ENCODE measurements at places on chromosomes 7 and 10. TPM values are rescaled to one million over a fixed set of nuclear protein-coding genes. Genes with fewer than 3 reads are reported as not detected.
A peak's percentile ranks its signal among the peaks of the same experiment; 100 is the strongest.

DNA sequence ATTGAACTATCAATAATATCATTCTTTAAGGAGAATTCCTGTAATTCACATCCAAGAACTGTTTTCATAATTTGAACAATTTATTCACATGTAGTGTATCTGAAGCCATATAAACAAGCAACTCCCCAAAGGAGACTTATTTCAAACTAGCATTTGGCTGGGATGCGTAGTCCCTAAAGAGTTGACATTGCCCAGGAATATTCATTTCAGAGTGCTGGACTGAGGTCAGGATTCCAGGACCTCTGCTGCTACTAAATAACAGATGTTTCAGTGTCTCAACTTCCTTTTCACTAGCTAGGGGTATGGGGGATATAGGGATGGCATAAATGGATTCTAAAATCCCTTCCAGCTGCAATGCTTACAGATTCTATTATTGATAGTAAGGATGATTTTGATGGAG lies 177.0 kb downstream of the TSPAN12 start:
- no peak for DNase-seq

DNA sequence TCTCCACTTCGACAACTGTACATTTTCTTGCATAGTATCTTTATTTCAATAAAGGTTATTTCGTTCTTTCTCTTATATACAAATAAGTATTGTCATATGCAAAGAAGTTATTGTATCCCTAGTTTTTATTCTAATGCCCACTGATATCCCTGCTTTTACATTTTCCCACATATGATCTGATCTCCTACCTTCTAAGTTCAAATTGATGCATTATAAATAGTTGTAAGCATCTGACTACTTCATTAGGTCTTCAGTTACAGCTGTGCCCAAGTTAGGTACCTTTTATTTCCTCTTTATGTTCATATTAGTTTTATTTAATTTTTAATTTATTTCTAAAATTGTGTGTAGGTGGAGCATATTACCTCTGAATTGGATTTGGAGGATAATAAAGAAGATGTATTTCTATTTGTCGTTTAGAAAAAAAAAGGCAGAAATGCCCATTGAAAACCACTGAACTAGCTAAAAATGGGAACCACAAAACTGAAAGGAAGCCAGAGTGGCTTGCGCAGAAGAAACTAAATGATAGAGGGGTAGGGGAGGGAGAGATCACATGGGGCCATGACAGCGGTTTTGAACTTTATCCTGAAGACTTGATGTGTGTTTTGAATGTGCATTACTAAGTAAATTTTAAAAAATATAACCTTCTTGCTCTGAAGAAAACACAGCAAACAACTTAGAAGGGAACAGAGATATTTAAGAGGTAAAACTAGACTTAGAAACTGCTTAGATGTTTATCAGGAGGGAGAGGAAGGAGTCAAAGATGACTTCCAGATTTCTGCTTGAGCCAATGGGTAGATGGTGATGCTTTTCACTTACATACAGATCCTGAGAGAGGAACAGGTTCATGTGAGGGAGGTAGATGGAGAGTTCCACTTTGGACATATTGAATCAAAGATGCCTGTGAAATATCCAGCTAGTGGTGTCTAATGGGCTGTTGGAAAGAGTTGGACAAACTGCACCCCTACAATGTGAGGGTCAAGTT lies 9.3 kb upstream of the ZC3HAV1L start:
- no peak for DNase-seq

Gene KCNH2
- polyA plus RNA-seq: 8.1 TPM

- DNase-seq: no peak
Observed at GRCh38 chr7:46170792-46171191, 249.7 kb upstream of the IGFBP3 start.

DNA sequence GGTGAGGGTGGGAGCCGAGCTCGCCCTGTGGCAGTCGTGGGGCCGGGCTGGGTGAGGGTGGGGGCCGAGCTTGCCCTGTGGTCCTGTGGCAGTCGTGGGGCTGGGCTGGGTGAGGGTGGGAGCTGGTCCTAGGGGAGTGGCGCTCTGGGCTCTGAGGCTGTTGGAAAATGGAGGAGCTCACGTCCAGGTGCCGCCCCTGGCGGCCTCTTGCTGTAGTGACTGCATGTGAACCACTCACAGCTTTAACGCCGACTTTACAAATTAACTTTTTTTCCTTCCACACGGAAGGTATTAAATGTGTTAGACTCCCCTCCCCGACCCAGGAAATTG lies 312.6 kb downstream of the WDR37 start:
- DNase-seq: peak; percentile 46

DNA sequence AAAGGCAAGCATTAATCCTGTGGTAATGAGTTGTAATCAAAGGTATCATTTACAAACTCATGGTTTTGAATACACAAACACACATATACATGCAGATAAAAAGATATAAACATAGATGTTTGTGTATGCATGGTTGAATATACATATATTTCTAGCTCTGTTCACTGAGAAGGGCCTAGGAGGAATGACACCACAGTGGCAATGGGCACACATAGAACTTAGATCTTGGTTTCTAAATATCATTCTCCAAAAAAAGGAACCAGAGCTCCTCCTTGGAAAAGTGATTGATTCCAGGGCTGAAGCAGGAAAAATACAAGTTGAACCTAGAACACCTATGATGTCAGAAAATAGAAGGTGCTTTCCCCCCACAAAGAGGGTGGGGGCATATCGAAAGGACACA lies 6.9 kb downstream of the CUL2 start:
- DNase-seq: no peak

DNA sequence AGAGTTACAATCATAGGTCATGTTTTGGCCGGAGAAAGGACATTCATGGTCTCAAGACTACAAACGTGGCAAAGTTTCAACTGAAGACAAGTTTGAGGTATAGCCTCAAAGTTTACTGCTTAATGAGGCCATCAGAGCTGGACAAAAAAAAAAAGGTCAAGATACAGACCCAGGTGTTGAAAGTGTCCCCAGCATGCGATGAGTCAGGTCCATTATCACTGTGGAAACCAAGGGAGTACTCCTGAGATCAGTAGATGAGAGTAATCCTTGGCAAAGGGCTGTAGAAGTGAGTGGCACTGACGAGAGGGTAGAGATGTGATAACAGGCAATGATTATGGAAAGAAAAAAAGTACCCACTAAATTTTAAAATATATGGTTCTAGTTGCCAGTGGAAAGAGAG lies 80.1 kb upstream of the LRRN3 start:
- DNase-seq: peak; percentile 65

- DNase-seq: peak; percentile 53
Observed at GRCh38 chr7:144834641-144835144, 1.2 kb downstream of the TPK1 start.

DNA sequence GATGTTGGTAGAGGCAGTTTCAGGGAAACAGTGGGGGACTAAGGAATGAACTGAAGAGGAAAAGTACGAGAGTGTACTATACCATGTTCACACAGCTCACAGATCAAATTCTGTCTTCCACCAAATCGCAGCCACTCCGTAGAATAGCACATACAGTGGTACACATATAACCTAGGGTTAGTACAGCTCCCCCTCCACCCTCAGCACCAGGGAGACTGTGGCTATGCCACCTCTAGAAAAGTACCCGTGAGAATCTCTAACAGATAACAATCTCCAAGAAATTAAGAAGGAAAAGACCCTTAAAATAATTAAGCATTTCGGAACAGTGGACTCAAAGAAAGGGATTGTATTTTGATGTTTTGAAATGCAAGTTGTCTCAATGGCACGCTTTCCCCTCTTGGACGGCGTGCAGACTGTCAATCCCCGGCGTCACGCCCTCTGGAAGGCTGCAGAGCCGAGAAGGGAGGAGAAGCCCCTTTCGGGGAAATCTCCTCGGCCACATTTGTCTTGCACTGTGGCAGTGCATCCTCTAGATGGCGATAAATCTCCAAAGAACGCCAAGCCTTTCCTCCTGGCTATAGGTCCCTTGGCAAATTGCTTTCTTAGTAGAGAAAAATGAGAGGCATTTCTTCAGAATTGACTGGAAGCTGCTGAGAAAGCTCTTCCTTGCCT lies 345.0 kb downstream of the REEP3 start:
- DNase-seq: peak; percentile 41

Gene CAMK2G
- 44.6 TPM for polyA plus RNA-seq

Gene SYT15B
- 1.5 TPM for polyA plus RNA-seq

GRCh38 chr7:81297317-81297716 lies 378.5 kb upstream of the SEMA3C start:
- peak; percentile 35 for DNase-seq

Gene OPN4
- polyA plus RNA-seq: not detected

- no peak for DNase-seq
Observed at GRCh38 chr10:124592101-124592500, 130.5 kb downstream of the LHPP start.

DNA sequence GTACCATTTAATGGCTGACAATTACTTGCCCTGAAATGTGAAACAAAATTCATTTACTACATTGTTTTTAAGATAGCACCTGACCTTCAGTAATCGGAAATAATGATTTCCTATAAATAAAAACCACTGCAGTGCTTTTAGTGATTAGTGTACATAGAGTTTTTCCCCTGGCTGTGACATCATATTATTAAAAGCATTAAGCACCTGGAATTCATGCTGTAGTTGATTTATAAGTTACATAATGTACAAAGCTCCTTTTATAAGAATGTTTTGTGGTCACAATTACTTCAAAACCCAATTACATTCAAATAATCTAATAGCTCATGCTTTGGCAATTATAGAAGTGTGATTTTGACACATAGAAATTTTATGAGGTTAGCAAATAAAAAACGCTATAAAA lies 44.3 kb upstream of the EIF4H start:
- DNase-seq: no peak

- DNase-seq: no peak
Observed at GRCh38 chr10:96034625-96035024, 8.8 kb upstream of the CCNJ start.

Gene FKBP6
- polyA plus RNA-seq: 0.04 TPM

Gene FZD1
- 13.2 TPM for polyA plus RNA-seq

DNA sequence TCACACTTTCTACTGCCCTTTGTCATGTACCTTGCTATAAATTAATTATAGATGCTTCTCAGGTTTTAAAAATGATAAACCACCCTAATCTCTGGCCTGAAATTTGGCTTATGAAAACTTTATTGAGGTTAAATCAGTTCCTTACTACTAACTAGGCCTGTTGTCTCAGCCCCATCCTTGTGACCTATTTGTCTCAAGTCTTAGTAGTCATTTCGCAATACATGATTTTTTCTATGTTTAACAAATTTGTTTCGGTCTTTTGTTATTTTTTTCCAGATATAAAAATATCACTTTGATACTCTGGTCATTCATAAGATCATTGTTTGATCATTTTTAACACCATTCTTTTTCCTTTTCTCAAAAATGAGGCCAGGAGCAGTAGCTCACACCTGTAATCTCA lies 411.6 kb downstream of the GFRA1 start:
- DNase-seq: peak; percentile 13

Gene OR2A12
- polyA plus RNA-seq: 0.04 TPM

Gene AKR1C8
- polyA plus RNA-seq: 0.13 TPM

Gene ANKRD61
- 2.4 TPM for polyA plus RNA-seq

- no peak for DNase-seq
Observed at GRCh38 chr10:97090035-97090434, 95.7 kb downstream of the SLIT1 start.

- DNase-seq: no peak
Observed at GRCh38 chr7:65975814-65976445, 6.1 kb downstream of the GUSB start.

Gene STOX1
- 5.8 TPM for polyA plus RNA-seq

GRCh38 chr7:90409667-90410066 lies 6.4 kb downstream of the CLDN12 start:
- no peak for DNase-seq

- no peak for DNase-seq
Observed at GRCh38 chr7:40475681-40475982, 340.8 kb downstream of the SUGCT start.
